ENCODE measurements at places on chromosomes 16 and 17.

GRCh38 chr17:37788526-37788925 lies 43.7 kb upstream of the HNF1B start:
- DNase-seq = no peak

DNA sequence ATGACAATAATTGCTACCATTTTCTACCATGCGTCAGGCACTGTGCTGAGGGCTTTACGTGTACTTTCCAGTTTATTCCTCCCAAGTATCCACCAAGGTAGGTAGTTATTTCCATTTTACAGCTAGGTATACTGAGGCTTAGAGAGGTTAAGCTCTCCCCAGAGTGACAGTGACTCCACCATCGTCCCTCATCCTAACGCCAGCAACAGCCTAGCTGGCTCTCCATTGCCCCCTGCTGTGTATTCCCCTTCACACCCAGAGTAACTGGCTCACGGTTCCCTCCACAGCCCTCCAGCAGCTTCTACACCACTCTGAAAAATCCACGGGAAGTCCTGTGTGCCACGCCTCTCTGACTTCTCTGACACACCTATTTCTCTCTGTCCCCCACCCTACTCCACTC lies 7.1 kb upstream of the ASGR1 start:
- no peak for DNase-seq

- DNase-seq = no peak
These were observed 182.4 kb upstream of the TOM1L1 start for GRCh38 chr17:54718286-54718685.

DNA sequence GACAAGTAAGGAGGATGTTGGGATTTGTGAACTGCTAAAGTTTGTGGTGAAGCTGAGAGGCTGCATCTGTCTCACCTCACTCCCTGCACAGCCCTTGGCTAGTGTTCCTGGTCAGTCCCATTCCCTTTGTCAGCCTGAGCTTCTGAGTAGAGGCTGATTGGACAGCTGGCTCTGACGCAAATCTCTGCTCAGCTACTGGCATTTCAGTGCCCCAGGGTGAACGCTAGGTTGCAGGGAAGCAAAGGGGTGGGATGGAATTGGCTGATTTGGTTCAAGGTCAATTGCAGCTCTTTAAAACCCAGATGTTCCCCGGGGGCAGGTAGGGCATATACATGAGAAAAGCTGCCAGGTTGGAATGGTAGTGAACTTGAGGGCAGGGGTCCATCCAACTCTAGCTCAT lies 23.1 kb upstream of the CNOT1 start:
- no peak for DNase-seq

GRCh38 chr17:70859829-70860228 lies 690.5 kb downstream of the KCNJ2 start:
- no peak for DNase-seq

DNA sequence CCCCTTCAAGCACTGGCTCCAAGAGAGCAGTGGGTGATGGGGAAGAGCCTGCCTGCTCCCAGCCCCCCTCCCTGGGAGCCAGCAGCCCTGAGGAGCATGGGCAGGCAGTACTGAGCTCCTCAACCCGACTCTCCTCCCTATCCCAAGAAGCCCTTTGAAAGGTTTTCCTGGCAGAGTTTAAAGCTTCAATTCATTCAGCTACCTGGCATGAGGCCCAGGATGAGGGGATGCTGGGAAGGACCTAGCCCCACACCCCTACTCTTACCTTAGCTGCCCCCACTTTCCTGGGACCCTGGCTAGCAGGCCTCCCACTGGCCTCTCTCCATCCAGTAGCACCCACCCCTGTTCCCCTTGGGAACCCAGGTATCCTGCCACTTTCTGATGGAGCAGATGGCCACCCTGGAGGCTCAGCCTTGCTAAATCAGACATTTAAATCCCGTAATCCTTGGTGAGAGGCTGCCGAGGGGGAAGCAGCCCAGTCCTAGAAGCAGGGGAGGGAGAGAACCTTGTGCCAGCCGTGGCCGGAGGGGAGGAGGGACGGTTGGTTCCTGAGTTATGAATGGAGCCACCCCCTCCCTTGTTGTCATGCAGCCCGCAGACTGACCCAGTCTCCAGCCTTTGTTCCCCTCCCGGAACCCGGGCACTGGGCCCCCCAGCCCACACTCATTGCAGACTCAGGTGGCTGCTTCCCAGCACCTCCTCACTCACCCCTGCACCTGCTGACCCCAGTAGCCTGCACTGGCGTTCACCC lies 17.1 kb downstream of the ATP1B2 start:
- DNase-seq = no peak

DNA sequence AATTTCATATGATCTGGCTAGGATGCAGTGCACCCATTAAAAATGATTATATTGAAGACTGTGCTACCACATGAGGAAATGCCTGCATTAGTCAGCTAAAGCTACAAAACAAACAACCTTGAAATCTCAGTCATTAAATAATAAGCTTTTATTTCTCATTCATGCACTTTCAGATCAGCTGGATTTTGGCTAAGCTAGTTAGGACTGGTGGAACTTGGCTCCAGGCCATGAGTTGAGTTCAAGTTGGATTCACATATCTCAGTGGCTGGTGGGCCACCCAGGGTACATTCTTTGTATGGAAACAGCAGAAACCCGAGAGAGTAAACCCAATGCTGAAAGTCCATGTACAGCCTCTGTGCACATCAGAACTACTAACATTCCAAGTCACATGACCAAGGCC lies 6.4 kb upstream of the SLFN12L start:
- DNase-seq = no peak

DNA sequence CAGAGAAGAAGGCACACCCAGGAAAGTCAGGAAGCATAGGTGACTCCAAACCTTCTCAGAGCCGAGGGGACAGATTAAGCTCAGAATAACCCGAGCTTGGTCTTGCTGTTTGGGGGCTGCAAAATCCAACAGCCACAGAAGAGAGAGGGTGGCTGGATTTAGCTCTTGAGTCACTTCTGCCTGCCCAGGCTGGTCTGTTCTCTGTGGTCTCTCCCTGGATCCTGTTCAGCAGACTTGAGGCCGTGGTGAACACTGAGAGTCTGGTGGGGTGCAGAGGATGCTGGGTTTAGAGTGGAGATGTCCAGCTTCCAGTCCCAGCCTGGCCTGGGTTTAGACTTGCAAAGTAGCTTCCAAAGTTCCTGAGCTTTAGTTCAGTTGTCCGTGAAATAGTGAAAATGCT lies 8.8 kb downstream of the SLC26A11 start:
- DNase-seq = no peak

DNA sequence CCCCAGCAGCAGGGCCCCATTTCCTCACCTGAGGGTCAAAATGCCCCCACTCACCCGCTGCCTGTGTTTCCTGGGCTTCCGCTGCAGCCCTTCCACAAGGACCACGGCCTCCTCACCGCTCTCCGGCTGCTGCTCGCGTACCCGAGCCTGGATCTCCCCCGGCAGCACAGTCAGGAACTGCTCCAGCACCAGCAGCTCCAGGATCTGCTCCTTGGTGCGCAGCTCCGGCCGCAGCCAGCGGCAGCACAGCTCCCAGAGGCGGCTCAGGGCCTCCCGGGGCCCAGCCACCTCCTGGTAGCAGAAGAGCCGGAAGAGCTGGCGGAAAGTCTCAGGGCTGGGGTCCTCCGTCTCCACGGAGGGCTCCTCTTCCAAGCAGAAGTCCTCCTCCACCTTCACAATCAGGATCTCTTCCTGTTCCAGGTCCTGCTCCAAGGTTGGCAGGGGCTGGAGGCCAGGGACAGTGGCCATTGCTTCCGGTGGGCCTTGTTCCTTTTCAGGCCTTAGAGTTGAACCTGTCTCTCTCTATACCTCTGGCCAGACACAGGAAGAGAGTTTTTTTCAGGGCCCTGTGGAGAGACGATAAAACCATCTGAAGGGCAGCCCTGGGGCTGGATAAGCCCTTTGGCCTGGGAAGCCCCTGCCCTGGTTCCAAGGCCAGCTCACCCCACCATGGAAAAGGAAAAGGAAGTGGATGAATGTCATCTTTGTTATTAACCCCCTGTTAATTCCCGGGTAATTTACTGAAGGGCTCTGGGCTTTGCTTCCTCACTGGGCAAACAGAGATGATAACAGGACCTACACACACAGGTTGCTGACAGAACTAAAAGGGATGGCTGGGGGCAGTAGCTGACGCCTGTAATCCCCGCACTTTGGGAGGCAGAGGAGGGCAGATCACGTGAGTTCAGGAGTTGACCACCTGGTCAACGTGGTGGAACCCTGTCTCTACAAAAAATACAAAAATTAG lies 1.2 kb downstream of the ZNF500 start:
- no peak for DNase-seq

- no peak for DNase-seq
These were observed 8.6 kb upstream of the VAC14 start for GRCh38 chr16:70809392-70810060.

GRCh38 chr16:28872952-28873351 lies 5.3 kb upstream of the ATP2A1 start:
- DNase-seq = no peak

GRCh38 chr17:81142301-81143199 lies 22.8 kb upstream of the PVALEF start:
- peak; percentile 90 for DNase-seq

GRCh38 chr16:21103941-21104860 lies 46.4 kb downstream of the DNAH3 start:
- DNase-seq = no peak

- DNase-seq = peak; percentile 71
These were observed 10.3 kb downstream of the HSPB9 start for GRCh38 chr17:42132941-42133340.

DNA sequence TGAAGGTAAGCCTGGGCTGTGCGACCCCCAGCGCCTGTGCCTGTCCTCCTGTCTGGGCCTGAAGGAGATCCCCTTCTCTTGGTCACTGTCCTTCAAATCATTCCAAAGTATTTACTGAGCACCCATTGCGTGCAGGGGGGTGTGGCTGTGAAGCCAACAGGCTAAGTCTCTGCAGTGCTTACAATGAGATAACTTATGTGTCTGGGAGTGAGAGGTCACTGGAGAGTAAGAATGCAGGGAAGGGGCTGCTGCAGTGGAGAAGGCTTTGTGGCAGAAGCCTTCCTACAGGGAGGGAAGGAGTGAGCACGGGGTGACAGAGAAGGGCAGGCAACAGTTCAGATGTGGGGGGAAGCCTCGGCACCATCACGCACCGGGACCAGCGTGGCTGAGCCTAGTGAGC lies 11.2 kb upstream of the SMIM5 start:
- DNase-seq = no peak

DNA sequence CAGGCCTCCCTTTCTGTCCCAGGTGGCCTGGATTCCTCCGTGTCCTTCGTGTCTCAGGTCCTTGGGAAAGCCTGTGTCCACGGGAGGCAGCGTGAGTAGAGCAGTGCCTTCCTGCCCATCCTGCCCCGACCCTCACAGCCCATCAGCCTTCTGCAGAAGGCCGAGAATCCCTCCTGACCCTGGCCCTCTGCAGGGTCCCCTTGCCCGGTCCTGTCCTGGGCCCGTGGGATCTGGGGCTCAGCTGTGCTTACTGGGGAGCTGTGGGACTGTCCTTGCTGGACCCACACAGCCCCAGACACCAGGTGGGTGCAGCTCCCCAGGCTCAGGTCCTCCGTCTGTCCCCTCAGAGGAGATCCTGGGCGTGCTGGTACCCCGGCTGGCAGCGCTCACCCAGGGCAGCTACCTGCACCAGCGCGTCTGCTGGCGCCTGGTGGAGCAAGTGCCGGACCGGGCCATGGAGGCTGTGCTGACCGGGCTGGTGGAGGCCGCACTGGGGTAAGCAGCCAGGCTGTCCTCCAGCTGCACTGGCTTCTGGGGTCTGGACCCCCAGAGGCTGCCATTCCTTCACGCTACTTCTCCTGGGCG lies 3.9 kb downstream of the TELO2 start:
- no peak for DNase-seq

- no peak for DNase-seq
These were observed 21.0 kb downstream of the PHB1 start for GRCh38 chr17:49393491-49394255.

DNA sequence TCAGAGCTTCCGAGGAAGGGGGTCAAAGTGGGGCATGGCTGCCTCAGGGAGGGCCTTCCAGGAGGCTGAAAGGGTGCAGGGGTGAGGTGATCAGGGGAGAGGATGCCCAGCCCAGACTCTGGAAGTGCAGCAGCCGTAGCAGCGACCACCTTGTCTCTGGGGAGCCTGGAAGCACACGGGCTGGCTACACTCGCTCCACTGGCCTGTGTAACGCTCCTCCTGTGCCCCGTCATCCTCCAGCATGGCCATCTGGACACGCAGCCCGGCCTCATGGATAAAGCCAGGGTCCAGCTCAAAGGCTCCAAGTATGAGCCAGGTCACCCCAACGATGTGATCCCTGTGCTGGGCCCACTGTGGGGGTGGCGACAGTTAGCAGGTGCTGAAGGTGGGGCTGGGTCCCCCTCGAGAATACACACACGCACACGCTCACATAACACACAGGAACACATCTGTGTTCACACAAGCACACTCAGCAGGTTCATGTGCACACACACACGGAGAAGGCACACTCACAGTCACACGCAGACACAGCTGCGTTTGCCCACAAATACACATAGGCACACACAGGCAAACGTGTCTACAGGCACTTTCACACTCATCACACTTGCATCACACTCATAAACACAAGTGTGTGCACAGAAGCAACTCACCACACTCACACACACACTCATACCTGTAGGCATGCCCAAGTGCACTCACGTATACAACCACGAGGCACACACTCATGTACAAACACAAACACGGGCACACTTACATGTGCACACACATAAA lies 19.3 kb downstream of the POLR3K start:
- no peak for DNase-seq

GRCh38 chr16:47069841-47070584 lies 73.7 kb downstream of the NETO2 start:
- no peak for DNase-seq

DNA sequence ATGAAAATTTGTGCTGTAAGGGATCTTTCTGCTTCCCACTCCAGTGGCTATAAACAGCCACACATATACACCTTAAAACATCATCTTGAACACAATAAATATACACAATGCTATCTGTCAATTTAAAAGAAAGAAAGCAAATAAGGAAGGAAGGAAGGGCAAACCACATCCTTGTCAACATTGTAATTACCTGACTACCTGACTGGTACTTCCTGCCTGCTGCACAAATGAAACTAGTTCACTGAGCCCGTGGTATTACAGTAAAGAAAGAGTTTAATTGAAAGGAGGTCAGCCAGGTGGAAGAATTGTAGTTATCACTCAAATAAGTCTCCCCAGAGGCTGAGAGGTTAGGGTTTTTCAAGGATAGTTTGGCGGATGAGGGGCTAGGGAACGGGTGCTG lies 344.4 kb upstream of the ASIC2 start:
- no peak for DNase-seq

- no peak for DNase-seq
These were observed 6.5 kb downstream of the NXN start for GRCh38 chr17:973053-973452.
